A549 (cell line): ENCODE measurements at places on chromosomes 12 and 14. TPM values are rescaled to one million over a fixed set of nuclear protein-coding genes. Genes with fewer than 3 reads are reported as not detected.

- no peak for DNase-seq
Observed at GRCh38 chr12:12428961-12429657, 72.2 kb downstream of the BORCS5 start.

DNA sequence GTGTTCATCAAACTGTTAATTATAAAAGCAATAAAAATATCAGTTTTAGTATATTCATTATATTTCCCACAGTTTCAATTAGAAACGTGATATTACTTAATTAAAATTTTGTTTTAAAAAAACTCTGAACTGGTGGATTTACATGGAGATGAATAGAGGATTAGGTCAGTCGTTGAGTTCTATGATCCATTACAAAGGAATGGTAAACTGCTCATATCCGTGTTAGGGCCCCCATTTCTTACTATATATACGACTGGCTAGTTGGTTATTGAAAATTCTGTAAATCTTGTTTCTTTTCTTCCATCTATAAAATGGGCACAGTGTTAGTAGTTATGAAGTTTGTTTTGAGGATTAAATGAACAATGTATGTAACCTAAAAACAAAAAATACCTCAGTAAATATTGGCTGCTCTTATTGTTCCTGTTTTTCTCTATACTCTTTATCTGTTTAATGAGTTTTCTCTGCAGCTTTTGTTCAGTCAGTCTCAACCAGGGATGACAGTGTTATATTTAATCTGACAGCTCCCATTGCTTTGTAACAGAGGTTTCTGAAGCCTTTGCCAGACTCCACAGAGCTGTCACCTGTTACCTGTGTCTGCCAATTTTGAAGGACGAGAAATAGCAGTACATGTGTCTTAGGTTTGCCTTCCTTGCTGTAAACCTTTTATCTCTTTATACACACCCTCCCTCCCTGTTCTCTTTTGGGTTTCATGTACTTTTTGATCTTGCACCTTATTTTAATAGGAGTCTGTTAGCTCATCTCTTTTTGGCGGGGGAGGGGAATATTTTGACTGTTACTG, 41.5 kb downstream of the FRS2 start:
- no peak for DNase-seq

- no peak for DNase-seq
Observed at GRCh38 chr14:70804556-70805162, 4.7 kb downstream of the MAP3K9 start.

DNA sequence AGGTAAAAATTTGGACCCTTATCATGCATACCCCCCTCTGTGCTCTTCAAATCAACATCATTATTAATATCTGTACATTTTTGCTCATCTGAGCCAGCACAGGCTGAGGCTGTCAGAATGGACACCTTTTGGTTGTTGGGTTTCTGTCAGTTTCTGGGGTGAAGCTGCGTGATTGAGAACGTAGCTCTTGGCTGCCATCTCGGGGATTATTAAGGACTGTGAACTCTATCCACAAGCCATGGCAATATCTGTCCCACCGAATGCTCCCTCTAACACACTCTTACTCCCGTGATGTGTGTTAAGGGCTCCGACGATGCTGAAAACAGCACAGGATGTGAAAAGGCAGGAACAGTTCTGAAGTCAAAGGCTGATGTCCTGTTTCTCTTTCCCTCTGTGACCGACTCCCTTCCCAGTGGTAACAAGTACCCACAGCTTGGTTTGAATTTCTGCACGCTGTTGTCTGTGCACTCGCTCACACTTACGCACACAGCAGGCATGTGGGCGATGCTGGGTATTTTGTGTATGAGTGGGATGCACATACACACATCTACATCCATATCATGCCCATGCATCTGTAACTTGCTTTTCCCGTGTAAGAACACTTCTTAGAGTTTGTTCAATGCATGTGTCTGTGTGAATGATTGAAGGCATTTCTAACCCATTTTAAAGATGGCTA, 405.6 kb downstream of the TMEM121 start:
- peak; percentile 29 for DNase-seq

- DNase-seq: no peak
Observed at GRCh38 chr12:115979851-115980250, 297.6 kb downstream of the MED13L start.

PLEKHH1 gene
- polyA plus RNA-seq: 3.2 to 3.9 TPM (median 3.5 TPM) in 3 replicates

DNA sequence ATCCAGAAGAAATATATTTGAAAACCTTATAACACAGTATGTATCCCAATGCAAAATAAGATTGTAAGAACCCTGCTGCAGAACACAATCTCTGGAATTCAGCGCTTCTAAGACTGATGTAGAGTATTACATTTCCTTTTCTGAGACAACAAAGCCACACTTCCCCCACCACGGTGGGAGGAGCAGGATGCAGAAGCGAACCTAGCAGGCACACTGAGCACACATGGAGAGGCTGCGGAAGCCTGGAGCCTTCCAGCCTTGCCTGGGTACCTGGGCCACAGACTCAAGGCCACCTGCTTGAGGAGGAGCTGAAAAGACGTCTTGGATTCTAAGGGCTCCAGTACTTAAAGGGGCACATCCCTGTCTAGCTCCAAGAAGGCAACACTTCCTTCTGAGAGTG, 46.4 kb downstream of the TCHP start:
- no peak for DNase-seq

DNA sequence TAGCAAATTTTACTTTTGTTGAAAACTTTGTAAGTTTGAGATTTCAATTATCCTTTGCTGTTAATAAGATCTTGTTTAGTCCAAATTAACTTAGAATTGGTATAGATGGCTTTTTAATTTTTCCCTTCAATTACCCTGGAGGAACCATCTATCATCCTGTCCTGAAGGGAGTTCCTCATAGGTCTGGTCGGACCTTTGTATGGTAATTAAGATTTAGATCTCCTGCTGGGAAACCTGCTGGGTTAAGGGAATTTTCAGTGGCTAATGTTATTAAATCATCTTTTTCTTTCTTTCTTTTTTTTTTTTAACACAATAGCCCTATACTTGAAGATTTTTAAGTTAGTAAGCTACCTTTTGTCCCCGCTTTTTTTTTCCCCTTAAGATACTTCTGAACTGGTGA, 63.0 kb upstream of the PRMT8 start:
- DNase-seq: no peak

AMIGO2 gene
- 196 to 288 TPM (median 273 TPM) in 3 replicates for polyA plus RNA-seq

DNA sequence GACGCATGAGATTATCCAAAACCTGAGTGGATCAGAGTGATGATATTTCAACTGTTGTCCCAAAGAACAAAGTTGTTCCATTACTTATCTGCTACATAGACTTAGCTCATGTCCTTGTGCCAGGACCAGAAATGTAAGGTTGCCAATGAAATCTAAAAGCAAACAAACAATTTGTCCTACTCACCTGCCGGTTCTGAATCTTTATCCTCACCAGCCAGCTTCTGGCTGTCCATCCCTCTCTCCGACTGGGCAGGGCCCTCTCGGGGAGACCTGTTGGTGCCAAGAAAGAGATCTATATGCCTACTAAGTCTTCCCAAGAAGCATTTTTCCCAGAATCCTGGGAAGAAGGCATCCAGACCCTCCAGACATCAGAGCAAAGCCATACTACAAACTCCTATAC, 5.5 kb downstream of the KMT2D start:
- DNase-seq: no peak

- no peak for DNase-seq
Observed at GRCh38 chr14:81211844-81212243, 8.9 kb downstream of the GTF2A1 start.

CNPY2 gene
- polyA plus RNA-seq: 150 to 158 TPM (median 155 TPM) in 3 replicates

DNA sequence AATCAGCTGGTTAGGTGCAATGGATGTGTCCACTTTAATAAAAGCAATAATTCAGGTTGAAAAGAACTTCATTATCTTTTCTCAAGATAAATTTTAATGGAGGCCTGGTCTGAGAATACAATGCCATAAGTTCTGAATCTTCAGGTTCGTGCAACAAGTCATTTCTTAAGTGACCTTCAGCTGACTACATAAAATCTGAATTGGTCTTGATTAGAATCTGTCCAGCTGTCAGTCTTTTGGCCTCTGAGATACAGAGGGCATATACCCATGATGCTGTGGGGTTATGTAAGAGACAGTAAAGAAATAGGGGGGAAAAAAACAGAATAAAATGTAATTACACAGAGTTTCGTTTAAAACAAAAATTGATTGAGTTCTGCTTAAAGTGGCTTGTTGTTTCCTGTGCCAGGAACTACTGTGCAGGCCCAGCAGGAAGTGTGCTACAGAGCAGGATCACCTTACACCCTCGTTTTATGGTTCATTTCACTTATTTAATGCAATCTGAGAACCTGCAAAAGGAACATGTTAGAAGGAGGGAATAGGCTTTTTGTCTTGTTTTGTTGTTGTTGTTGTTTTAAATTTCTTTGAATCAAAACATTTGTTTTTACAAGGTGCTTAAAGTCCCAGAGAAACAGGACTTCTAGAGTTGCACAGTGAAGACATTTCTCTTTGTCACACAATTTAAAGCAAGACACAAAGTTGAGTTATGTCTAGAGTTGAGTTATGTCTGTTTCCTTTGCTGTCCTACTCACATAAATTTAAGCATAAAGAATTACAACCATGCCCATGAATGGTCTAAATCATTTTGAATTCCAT, 64.2 kb downstream of the LGR5 start:
- DNase-seq: no peak

DNA sequence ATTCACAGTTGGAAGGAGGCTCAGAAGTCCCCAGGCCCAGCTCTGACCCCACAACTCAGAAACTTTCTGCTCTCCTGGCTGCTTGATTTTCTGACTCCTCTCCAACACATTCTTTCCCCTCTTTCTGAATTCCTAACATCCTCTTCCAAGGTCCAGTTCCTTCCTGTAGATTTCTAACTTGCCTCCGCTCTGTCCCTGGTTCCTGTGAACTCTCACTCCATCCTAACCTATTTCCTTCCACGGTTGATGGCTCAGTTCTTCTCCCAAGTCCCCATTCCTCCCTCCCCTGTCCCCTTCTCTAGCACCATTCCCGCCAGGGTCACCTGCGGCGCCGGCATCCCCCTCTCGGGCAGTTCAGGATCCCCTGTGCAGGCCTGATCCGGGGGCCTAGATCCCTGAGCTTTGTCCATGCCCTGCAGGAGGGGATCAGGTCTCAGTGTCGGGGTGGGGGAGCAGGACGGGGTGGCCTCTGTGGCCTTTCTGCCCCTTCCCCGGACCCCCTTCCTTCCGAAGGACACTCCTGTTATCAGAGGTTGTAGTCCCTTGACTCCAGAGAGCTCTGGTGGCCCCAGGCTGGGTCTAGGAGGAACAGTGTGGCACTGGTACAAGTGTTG, 6.0 kb upstream of the SLC22A17 start:
- DNase-seq: no peak

- no peak for DNase-seq
Observed at GRCh38 chr14:63300854-63301253, 17.9 kb downstream of the GPHB5 start.

DNA sequence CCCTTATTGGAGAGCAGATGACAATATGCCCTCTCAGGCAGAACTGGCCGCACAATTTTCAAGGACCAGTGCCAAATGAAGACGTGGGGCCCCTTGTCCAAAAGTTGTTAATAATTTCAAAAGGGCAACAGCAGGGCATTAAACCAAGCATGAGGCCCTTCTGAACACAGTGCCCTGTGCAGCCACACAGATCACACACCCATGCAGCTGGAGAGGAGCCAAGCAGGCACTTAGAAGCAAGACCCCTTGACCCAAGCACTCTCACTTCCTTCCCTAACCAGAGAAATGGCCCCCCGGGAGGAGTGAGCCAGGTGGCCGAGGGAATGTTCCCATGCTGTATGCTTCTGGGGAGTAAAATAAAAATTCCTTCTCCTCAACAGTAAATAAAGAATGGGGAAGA, 114.0 kb upstream of the TMPO start:
- no peak for DNase-seq

COL2A1 gene
- polyA plus RNA-seq: not detected in 3 replicates

DNA sequence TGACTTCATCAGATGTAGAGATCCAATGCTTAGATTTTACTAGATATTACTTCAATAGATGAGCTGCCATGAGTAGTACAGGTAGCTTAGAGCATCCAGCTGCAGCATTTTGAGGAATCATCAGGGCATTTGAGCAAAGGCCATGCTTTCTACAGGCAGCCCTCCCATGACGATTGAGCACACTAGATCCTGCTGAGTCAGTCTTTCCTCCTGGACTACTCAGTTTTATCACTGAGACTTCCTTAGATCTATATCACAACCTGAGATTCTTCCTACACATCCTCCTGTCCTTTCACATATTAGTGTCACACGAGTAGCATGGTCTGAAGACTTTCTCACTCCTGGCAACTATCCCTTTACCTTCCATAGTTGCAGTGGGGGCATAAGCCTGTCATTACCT, 1401.8 kb downstream of the FSCB start:
- DNase-seq: no peak

DNA sequence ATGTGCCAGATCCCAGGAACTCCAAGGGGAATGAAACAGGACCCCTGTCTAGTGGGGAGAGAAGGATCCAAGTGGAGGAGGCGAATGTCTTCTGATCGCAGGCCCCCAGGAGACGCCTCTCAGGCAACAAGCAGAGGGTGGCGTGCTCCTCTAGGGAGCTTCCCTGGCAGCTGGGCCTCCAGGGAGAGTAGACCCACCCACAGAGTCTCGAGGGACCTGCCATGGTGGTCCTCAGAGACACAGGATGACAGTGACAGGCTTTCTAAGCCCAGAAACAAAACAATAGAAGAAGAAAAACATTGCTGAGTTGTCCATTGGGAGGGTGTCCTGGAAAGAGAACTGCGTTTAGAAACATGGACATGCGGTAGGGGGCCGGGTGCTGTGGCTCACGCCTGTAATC, 140.6 kb upstream of the MAP1LC3B2 start:
- no peak for DNase-seq

DNA sequence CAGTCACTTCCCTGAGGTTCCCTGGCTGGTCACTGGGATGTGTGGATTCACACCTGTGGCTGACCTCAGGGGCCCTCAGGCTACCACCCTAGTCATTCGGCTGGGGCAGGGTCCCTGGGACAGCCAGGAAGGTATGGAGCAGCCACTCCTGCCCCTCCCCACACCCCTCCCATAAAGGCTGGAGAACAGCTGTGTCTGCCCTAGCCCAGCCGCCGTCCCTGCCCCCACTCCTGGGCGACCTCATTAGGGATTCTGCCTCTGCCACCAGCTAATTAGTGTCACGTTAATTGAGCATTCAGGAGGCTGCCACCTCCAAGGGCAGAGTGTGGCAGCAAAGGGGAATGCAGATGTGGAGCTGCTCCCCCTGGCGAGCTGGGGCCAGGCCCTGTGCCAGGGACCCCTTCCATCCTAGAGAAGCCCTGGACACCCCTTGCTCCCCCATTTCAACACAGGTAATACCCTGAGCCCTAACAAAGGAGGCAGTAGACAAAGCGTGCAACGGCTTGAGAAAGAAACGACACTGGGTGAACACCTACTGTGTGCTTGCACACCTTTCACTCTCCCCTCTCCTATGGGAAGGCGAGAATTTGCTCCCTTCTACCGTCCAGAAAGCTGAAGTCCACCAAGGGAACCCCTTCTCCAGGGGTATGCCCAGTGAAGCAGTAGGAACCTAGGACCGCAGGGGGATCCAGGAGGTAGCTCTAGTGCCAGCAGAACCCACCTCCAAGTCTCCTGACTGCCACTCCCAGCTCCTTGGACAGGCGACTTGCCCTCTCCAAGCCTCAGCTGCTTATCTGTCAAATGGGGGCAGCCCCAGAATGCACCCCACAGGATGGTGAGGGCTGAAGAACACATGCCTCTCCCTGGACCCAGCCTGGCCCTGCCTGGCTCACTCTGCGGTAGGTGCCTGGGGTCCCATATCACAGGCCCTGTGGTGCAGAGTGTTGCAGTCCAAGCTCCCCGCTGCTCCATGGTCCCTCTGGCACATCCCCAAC, 45.1 kb downstream of the FAM222A start:
- DNase-seq: no peak
